ENCODE measurements at places on chromosomes 5 and 9.
A peak's percentile ranks its signal among the peaks of the same experiment; 100 is the strongest.

DNA sequence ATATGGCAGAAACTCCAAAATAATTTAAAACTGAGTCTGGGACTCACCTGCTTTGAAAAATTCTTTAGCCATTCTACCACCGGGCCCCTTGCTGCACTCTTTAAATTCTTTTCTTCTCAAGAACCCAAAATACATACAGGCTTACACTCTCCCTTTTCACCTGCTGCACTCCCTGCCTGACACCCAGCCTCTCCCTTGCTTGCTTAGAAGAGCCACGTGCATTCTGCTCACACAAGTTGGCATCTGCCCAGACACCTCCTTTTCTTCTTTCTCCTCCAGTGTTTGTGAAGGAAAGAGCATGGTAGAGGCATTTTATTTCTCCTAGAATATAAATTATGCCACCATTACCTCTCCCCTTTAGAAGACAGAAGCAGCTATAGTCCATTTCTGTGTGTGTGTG lies 39.0 kb upstream of the AOPEP start:
- DNase-seq, result no peak

DNA sequence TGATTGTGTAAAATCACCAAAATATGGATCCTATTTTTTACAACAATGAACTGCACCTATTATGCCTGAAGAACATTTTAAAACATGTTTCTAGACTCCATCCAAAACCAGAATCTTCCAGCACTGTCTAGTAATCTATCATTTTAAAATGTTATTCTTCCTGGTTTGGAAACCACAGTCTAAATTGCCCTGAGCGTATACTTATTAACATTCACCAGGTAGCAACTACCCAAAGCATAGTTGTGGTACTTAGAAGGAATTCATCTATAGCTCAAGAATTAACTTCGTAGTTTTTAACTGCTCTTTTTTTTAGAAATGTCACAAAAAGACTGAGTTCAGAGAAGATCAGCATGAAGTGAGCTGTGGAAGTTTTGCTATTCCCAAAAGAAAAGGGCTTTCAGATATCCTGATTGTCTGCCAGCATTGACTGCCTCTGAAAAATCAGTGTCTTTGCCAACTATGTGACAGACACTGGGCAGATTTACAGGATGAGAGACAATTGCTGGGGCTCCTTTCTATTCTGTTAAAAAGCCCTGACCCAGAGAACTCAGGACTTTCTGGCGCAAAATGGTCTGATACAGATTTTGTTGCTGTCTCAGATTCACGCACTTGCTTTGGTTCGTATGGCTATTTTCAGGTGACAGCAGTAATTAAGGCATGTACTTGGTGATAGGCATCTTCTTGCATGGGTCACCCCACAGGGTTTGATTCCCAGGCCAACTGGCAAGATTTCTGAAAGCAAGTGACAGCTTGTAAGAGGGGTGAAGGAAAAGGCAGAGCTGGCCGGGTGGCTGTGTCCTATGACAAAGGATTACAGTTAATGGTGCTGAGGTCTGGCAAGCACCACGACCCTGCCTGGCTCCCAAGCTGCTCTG lies 152.5 kb upstream of the RAI14 start:
- peak; percentile 47 for DNase-seq

GRCh38 chr5:139648205-139649081 lies at the start of gene CXXC5:
TSS of gene CXXC5 (plus strand) at chr5:139648349. CDS start at chr5:139680524, 32,175 bp downstream.
- DNase-seq, result peak; percentile 39

- DNase-seq, result no peak
These were observed 165.5 kb downstream of the PIK3R1 start for GRCh38 chr5:68381060-68381459.

GRCh38 chr9:33117796-33118195 lies 41.3 kb upstream of the SMU1 start:
- no peak for DNase-seq

DNA sequence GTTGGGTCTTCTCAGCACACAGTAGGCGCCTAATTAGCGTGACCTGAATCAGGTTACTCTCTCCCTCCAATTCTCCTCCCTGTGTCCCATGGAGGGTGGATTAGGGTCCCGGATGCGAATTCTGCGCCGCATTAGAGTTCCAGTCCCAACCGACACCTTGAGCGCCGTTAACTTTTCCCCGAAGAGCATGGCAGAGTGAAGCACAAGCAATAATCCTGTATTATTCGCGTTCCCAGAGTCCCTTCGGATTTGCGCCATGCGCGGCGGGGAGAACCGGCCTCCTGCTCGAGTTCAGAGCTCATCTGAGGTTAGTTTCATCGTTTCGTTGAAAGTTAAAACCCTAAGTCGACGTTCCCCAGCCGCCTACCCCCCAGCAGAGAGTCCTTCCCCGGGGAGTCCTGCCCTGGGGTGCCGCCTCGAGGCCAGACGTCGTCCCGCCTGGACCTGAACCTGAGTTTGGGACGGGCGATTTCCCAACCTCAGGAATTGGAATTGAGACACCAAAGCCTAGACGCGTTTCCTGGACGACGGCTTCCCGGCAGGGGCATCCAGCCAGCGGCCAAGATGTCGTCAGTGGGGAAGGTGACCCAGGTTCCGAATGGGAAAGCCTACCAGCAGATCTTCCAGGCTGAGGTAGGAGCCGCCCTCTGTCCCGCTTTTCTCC lies at the start of gene CCDC180:
CCDC180 (plus strand) TSS at position 160 of the 664 bp plus-strand sequence; CDS start at position 565, 405 bp downstream.
- no peak for DNase-seq

- DNase-seq, result no peak
These were observed 286.2 kb downstream of the MRPS30 start for GRCh38 chr5:45094876-45095440.

DNA sequence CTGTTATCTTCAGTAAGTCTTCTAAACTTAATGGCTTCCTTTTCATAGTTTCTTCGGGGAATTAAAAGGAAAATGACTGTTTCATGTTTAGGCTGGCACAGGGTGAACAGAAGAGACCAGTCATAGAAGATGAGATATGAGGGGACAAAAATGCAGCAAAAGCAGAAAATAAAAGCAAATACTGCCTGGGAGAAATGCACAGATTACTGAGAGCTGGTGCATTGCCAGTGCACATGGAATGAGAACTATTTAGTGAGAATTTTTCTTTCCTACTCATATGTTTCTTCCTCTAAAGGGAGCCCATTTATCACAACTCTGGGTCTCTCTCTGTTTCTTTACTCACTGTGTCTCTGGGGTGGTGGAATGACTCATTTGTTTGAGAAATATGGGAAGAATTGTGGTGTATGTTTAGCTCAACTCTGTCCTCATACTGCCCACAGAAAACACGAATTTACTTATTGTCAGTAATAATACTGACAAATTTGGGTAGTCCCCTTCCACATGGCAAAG lies 25.9 kb upstream of the ANKRD55 start:
- no peak for DNase-seq

DNA sequence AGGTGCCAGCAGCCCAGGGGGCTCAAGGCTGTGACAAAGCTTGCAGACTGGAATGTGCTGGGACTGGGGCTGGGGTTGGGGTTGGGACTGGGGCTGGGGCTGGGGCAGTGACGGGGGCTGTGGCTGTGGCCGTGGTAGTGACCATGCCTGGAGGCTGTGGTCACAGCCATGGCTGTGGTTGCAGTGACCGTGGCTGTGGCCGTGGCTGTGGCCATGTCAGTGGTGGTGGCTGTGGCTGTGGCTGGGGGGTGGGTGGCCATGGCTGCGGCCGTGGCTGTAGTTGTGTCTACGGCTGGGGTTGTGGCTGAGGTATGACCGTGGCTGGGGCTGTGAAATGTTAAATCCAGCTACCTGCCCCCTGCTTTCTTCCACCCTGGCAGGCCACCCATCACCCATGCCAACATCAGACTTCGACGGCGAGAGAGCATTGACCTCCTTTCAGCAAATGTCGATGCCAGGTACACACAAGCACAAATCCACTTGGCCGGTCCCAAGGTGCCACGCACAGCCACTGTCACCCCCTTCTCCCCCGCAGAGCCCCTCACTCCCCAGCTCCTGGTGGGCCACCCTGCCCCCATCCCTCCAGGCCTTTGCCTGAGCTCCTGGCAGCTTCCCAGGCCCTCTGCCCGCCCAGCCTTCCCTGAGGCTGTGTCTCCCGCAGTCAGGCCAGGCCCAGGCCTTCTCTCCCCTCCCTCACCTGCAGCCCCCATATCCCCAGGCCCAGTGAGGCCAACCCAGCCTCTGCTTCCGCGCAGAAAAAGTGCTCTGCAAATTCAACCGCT lies 15.3 kb downstream of the LCN9 start:
- no peak for DNase-seq

DNA sequence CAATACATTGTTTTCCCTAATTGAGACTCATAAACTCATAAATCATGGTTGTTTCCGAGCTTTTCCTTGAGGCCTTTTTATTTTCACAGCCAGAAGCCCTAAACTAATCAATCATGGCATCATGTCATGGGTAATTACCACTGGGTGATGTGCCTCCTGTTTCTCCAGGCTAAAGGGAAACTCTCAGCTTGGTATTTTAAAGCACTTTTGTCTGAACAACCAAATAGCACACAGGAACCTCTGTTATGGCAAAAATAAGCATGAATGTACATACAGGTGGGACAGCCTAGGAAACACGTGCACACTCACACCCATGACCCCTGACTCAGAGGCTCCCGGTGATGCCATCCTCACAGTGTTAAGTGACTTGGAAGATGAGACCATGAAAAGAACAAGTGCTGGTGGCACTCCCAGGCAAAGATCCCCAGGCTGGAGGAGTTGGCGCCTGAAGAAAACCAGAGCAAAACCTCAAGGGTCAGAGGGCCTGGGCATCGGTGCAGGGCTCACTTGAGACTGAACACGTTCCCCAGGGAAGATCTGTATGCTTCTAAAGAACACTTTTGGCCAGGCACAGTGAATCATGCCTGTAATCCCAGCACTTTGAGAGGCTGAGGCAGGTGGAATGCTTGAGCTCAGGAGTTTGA lies 154.3 kb downstream of the ROR2 start:
- DNase-seq, result no peak

DNA sequence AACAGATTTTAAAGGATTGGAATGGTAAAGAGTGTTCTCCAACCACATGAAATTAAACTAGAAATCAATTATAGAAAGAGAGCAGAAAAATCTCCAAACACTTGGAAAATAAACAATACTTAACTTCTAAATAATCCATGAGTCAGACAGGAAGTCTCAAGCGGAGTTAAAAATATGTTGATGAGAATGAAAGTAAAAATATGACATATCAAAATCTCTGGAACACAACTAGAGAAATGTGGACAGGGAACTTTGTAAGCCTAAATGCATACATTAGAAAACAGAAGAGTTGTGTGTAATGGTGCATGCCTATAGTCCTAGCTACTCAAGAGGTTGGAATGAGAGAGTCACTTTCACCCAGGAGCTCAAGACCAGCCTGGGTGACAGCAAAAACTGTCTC lies 47.9 kb upstream of the ZNF618 start:
- no peak for DNase-seq

GRCh38 chr5:127290019-127290945 lies at the start of gene MEGF10:
TSS of gene MEGF10 (plus strand) at chr5:127290796. CDS start at chr5:127331309, 40,513 bp downstream.
- no peak for DNase-seq

DNA sequence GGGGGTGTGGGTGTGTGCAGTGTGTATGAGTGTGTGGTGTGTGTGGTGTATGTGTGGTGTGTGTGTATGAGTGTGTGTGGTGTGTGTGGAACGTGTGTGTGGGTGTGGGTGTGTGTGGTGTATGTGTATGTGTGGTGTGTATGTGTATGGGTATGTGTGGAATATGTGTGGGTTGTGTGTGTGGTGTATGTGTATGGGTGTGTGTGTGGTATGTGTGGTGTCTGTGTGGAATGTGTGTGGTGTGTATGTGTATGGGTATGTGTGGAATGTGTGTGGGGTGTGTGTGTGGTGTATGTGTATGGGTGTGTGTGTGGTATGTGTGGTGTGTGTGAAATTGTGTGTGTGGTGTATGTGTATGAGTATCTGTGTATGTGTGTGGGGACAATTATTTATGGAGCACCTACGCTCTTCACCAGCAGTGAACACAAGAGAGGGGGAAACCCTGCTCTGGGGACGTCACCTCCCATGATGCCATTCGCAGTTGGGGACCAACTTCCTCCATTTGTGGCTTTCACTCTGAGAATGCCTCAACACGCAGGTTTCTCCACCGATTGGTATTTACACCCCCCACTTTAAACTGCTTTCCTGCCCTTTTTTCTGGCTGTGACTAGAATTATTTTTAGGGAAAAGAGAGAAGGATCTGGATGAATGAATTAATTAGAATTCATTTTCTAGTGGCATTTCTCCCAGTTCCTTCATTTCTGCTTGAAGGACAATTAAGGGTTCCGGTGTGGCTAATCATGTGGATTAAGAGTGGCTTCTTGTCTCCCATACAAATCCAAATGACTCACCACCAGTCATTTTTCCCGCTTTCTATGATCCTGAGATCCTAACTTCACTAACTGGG lies 238.1 kb downstream of the ROR2 start:
- DNase-seq, result no peak

GRCh38 chr5:138528208-138528607 lies 14.8 kb downstream of the ETF1 start:
- DNase-seq, result no peak

All from cerebellar nuclear complex (tissue), 1 donor.